Mammary epithelial cell (primary cell): ENCODE measurements at places on chromosomes 3 and 15. TPM values are rescaled to one million over a fixed set of nuclear protein-coding genes. Genes with fewer than 3 reads are reported as not detected.

- no peak for DNase-seq
These were observed 17.7 kb downstream of the TTC21A start for GRCh38 chr3:39124876-39125840.

GRCh38 chr15:96412906-96413231 is 82.4 kb downstream of the NR2F2 start:
- no peak for DNase-seq

GRCh38 chr3:81105789-81106488 is 655.5 kb downstream of the GBE1 start:
- no peak for DNase-seq

The DISP2 gene
- under 0.01 TPM for total RNA-seq

The PARP15 gene
- total RNA-seq, result not detected in 2 replicates
